ENCODE measurements at places on chromosomes 7 and 10.

DNA sequence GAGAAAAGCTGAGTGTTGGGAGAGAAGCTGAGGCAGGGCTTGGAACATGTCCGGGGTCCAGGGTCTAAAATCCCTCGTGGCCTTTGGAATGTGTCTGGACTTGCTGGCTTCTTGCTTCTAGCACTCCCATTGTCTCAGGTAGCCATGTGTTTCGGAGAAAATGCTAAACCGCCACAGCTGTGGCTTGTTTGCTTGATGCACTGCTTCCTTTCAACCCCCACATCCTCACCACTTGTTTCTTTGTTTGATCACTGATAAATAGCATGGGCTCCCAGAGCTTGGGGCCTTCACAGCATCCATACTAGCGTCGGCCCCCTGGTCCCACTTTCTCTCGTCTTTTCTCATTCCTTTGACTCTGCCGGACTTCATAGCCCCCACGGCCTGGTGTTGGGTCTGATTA is 102.7 kb downstream of the ANKRD26 start:
- no peak for DNase-seq

GRCh38 chr7:51481421-51481820 is 164.8 kb upstream of the COBL start:
- DNase-seq: no peak

GRCh38 chr7:11698384-11698871 is 133.6 kb downstream of the THSD7A start:
- no peak for DNase-seq

DNA sequence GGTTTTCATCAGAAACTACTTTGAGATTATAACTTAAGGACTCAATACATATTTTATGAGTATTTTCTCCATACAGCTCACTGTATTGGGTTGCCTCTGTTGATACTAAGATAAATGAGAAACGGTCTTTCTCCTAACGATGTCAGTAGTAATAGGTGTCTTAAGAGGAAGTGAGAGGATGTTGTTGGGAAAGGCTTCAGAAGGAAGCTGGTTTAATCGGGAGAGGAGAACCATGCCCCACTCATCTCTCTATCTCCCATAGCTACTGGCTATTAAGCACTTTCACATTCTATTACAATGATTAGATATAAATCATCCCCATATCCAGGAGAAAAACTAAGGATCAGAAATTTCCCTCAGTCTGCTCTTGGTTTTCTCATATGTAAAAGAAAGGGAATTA is 2.0 kb downstream of the CLEC5A start:
- DNase-seq: no peak

GRCh38 chr7:54354436-54354835 is 187.7 kb upstream of the VSTM2A start:
- no peak for DNase-seq

GRCh38 chr7:26022982-26023381 is 129.0 kb upstream of the NFE2L3 start:
- DNase-seq: no peak

DNA sequence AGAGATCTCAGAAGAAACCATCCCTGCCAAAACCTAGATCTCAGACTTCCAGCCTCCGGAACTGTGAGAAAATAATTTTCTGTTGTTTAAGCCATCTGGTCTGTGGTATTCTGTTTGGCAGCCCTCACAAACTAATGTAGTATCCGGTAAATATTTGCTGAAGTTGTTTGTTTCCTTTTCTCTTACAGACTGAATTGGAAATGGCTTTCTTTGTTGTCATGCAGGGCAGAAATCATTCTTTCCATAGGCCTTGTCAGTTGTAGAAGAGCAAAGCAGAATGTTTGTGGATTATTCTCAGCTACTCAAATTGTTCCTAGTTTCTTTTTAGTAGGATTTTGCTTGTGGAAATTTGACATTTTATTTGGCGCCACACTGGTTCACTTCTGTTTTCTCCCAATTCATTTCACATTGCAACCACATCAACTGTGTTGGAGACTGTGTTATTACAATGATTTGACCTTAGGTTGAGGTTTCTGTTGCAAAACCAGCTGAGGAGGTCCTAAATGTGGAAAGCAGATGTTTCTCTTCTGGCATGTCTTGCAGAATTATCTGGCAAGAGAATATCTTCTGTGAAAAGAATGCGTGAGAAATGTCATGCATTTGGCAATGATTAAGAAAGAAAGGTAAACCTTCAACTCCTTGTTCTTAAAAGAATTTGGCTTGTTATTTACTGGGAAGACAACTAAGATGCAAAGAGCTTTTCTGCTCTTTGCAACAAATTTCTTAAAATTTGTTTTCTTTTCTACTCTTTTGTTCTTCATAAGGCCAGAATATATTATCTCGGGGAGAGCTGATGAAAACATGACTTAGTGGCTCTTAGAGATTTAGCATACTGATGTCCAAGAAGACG is 25.8 kb downstream of the ACTA2 start:
- no peak for DNase-seq

- no peak for DNase-seq
Measured at GRCh38 chr10:62115321-62115720, 153.3 kb downstream of the RTKN2 start.

GRCh38 chr10:21279217-21279575 is 246.3 kb downstream of the SKIDA1 start:
- no peak for DNase-seq

DNA sequence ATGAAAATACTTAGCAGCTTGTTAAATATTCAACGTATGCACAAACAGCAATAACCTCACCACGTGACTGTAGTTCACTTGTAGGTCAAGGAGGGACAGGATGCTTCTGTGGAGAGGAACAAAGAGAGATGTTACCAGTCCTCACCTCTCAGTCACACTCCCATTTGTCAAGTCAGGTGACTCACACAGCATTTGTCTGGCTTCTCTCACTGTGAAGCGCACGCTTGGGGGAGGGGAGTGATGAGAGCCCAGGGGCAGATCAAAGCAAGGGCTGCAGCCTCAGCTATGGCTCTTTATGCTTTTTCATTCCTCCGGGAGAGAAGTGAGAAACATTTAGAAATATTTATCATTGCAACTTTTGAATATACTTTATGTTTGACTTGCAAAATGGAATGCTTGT is 2.9 kb upstream of the RBM20 start:
- no peak for DNase-seq

All from renal cortex interstitium (tissue), 15 donors.